NCI-H187 (cell line): ENCODE measurements at places on chromosomes 2 and 18.

- no peak for DNase-seq
These were observed 419.8 kb downstream of the SETBP1 start for GRCh38 chr18:45100321-45101105.

- DNase-seq: no peak
These were observed 29.5 kb downstream of the GLI2 start for GRCh38 chr2:120764991-120765677.

DNA sequence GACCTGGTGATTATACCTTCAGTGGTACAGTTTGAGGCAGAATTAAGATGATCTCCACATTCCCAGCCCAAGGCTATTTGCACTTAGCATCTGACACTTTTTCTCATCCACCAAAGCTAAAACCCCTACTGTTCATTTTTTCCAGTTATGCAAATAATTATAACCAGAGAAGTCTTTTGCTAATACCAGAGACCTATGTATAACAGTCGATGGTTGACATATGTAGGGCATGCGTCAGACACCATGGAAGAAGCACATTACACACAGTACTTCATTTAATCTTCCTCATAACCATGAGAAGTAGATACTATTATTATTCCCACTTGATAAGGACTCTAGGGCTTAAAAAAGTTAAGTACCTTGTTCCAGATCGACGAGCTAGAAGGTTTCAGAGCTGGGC lies 36.5 kb downstream of the AP1S3 start:
- DNase-seq: no peak

DNA sequence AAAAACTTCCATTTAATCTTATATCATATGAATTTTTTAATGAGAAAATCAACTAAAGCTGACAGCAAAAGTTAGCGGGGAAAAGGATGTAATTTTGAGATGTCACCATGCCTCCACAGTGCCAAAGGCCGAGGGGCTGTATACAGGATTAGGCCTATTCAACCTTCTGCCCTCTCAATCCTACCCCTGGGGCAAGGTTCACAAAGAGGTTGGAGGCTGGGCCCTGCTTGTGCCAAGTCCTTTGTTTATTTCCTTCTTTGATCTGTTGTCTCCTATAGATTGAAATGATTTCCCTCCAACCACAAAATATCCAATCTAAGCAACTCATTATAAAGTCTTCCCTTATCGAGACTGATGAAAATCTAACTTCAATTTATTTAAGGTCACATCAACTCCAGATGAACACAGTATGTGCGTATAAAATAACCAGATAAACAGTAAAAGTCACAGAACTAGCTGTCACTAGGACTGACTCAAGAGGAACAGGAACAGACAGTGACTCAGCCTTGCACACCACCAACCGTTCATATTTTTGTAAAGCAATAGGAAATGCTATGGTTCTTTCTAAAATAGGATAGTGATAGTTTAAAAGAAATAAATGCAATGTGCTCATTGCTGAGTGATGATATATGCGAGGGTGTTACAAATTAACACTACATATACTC lies 95.8 kb downstream of the SLC25A12 start:
- DNase-seq: no peak

GRCh38 chr2:134459706-134460406 lies 206.0 kb downstream of the MGAT5 start:
- no peak for DNase-seq

DNA sequence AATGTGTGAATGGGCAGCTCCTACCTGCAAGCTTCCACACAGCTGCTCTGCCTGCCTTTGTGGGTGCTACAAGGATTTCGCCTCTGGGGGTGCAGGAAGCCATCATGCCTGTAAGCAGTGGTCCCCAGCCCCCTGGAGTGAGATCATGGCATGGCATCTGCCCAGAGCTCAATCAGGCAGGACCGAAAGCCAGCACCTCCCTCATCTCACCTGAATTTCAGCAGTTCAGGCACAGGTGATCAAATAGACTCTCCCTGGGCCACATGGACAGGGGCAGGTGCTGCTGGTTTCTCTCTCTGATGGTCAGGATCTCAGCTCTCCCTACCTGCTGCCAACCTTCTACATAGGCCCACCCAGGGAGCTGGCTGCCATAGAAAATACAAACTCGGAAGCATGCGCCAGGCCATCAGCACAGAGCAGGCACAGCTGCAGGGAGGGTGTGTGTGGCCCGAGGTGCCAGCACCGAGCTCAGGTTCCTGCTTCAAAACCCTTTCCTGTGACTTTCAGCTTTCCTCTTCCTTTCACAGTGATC lies 133.2 kb upstream of the ID2 start:
- DNase-seq: no peak

DNA sequence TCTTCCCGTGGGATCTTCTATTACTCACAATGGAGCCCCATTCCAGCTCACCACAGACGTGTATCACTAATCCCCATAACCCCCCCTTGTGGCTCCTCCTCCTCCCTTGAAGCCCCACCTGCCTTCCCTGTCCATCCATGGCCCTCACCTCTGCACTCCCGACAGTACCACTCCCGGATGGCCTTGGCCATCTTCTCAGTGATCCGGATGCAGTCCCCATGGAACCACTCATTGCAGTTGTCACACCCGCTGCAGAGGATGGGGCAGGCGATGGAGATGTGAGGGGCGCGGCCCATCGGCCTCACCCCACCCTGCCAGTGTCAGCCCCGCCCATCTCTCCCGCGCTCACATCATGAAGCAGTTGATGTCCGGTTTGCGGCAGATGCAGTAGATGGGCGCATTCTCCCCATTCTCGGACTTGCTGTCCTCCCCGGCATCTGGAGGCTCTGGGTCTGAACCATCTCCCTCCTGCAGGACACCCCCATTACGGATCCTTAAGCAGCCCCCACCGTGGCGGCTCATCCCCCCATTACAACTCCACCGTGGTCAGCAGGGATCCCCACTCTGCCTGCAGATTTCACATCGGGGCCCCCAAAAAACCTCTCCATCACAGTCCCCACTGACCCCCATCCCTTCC lies 983 bp downstream of the CXXC1 start:
- no peak for DNase-seq

DNA sequence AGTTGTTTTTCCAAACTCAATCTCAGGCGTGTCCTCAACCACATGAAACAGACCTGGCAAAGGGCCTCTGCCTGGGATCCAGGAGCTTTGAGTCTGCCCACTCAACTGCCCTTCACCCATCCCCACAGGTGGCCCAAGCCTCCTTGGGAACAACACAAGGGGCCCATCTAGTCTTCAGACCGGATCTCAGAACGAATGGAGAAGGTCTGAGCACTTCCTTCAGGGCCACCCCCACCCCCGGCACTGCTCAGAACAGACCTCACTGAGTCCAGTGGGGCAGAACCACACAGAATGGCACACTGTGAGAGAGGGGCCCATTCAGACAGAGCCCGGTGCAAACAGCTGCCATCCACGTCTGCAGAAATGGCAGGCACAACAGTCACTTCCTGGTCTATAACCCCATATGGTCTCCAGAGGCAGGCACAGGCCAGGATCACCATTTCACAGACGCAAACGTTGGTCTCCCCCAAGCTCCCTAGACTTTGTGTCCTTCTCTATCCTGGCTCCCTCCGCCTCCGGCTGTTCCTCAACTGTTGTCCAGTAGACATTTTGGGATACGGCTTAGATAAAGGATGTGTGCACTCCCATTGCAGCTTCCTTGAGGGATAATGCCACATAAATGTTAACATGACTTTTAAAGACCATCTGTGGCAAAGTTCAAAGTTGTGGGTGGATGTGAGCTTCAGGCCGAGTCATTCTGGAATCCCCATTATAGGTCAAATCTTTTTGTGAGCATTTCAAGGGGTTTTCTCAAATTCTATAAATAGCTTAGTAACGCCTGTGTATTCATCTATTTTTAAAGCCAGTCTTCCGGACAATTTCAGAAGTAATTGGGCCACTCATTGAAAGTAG lies 149.7 kb downstream of the SMAD7 start:
- no peak for DNase-seq

GRCh38 chr2:31366733-31367132 lies 47.8 kb downstream of the XDH start:
- no peak for DNase-seq

DNA sequence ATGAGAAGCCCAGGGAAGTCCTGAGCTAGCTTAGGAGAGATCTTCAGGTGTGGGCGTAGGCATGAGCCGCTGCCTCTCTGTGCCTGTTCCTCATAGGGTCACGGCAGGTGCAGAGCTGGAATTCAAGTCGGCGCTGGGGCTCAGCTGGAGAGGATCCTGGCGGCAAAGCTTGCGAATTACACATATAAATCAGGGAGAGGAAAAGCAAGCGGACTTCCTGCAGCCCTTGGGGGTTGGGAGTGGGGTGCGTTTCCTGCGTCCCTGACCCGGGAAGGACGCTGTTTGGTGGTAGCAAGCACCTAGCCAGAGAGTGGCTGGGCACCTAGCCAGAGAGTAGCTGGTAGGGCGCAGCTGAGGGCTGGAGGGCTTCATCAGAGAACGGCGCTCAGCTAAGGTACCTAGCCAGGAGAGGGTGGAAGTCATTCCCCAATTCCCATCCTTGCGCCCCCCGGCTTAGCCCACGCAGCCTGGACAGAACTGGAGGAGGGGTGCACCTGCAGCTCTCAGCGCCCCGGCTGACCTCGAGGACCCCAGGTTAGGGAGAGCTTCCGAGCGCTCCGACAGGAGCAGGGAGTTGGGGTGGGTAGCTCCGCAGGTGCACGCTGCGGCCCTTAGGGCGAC lies 459 bp upstream of the EFR3B start:
- peak; percentile 89 for DNase-seq

- no peak for DNase-seq
These were observed 5.6 kb downstream of the ACSL3 start for GRCh38 chr2:222866358-222866960.

DNA sequence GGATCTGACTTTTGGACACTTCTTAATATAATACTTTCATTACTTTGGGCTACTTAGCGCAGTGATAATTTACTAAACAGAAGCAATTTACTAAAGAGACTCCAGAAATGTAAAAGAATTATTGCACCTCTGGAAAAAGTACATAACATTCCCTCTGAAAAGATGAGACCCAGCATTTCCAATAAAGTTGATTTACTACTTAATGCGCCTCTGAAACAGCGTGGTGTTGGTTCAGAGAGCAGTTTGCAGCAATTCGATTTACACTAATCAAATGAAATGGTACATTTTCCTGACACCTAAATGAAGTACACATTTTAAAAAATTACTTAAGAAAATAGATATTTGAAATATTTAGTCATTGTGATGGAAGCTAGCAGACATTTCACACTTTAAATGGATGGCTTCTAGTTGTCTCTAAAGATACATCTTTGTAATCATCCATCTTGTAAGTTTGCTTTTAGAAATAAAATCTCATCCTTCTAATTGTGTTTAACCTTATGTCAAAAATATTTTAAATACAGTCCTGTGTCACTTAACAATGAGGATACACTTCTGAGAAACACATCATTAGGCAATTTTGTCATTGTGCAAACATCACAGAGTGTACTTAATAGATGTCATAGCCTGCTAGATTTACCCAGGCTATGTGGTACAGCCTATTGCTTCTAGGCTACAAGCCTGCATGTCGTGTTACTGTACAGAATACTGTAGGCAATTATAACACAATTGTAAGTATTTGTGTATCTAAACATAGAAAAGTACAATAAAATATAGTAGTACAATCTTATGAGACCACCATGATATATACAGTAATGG lies 284.6 kb upstream of the UBE2E3 start:
- DNase-seq: no peak

- peak; percentile 52 for DNase-seq
These were observed 14.3 kb downstream of the MALL start for GRCh38 chr2:110101280-110101844.

GRCh38 chr18:61901323-61901986 lies 8.6 kb upstream of the RNF152 start:
- no peak for DNase-seq

- no peak for DNase-seq
These were observed 16.5 kb downstream of the USP34 start for GRCh38 chr2:61454383-61454782.

GRCh38 chr18:31209041-31209440 lies 46.4 kb upstream of the DSC1 start:
- no peak for DNase-seq

DNA sequence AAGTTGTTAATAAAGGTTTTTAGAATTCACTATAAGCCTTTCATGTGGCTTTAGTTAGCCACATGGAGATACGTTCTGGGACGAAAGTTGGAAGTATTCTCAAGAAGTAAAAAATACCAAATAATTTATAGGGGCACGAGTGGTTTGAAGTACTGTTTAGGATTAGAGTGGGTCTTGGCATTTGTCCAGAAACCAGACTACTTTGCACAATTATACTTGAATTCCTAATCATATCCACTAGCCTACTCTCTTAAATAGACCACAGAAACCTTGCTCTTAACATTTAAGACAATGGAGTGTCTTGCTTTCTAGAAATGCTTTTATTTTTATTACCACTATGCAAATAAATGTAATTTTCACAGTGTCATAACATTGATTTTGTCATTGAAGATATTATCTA lies 44.6 kb downstream of the UBE2E3 start:
- peak; percentile 4 for DNase-seq

DNA sequence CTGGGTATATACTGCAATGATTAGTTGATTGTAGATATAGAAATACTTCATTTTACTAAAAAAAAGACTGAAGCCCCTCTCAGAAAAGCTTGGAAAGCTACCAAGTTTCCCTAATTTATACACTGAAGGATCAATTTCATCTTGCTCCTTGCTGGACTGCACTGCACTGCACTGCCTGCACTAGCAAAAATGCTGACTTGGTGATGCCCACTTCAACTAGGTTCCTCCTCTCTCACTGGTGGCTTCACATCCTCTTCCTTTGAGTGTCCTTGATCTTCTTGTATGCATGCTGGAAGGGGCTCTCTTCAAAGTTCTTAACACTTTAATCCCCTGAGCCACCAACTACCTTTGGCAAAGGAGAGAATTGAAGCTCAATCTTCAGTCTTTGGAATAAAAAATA lies 31.7 kb upstream of the ITPRID2 start:
- DNase-seq: no peak

DNA sequence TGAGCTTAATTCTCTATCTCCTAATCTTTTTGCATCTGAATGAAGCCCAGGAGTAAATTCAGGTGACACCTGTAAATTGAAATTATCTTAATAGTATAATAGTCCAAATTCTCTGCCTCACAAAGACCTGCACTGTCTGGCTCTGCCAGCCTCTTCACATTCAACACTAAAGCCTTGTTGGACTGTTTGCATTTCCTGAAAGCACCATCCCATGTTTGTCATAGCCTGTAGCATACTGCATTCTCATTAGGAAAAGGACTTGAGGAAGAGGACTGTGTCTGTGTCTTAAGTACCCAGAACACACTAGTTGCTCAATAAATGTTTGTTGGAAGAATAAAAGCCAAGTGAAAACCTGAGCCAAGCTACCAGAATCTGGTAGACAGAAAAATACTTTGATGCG lies 42.9 kb upstream of the GRHL1 start:
- no peak for DNase-seq

DNA sequence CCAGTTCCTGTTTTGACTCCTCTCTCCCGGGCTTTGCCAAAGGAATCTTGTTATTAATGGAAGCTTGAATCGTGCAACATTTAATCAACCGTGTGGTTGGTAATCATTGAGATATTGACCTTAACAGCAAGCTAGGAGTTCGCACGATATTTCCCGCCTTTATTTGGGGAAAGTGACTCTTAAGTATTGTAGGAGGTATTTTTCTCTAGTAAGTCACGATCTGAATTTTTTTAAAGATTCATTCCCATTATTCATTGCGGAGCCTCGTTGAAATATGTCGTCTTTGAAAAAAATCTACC lies 663 bp downstream of the NUP35 start:
- DNase-seq: no peak
